Activated T-helper 2 cell treated with anti-CD3 and anti-CD28 coated beads, Interferon-gamma antibody, Interleukin-2, Interleukin-4, amounts not matched to agents 10 μg/mL and 5 μg/mL and 100 μg/mL, durations not matched to agents 14 hours and 24 hours and 36 hours (primary cell): ENCODE measurements at places on chromosomes 6 and 20. TPM values are rescaled to one million over a fixed set of nuclear protein-coding genes. Genes with fewer than 3 reads are reported as not detected.

NMBR gene
- total RNA-seq: not detected in 2 replicates

ADGRF5 gene
- total RNA-seq: not detected in 2 replicates

PTPRT gene
- not detected in 2 replicates for total RNA-seq

ADNP gene
- total RNA-seq: 64.6 and 64.7 TPM in 2 replicates

VWA7 gene
- total RNA-seq: 5.6 and 5.9 TPM in 2 replicates

TBXT gene
- not detected in 2 replicates for total RNA-seq

ARFGEF3 gene
- 0.48 and 0.55 TPM in 2 replicates for total RNA-seq

NFATC2 gene
- 67.1 and 68.0 TPM in 2 replicates for total RNA-seq

SRSF3 gene
- 512 and 541 TPM in 2 replicates for total RNA-seq
